ENCODE measurements at places on chromosomes 16 and 17.

GRCh38 chr17:13521784-13522183, 79.9 kb downstream of the HS3ST3A1 start:
- no peak for DNase-seq

- no peak for DNase-seq
Observed at GRCh38 chr17:78715000-78715771, 66.9 kb downstream of the CYTH1 start.

- no peak for DNase-seq
Observed at GRCh38 chr17:29461483-29462206, 71.5 kb downstream of the TAOK1 start.

- DNase-seq = no peak
Observed at GRCh38 chr16:80028581-80029380, 428.2 kb upstream of the MAF start.

- no peak for DNase-seq
Observed at GRCh38 chr17:75773808-75774470, 8.9 kb upstream of the GALK1 start.

DNA sequence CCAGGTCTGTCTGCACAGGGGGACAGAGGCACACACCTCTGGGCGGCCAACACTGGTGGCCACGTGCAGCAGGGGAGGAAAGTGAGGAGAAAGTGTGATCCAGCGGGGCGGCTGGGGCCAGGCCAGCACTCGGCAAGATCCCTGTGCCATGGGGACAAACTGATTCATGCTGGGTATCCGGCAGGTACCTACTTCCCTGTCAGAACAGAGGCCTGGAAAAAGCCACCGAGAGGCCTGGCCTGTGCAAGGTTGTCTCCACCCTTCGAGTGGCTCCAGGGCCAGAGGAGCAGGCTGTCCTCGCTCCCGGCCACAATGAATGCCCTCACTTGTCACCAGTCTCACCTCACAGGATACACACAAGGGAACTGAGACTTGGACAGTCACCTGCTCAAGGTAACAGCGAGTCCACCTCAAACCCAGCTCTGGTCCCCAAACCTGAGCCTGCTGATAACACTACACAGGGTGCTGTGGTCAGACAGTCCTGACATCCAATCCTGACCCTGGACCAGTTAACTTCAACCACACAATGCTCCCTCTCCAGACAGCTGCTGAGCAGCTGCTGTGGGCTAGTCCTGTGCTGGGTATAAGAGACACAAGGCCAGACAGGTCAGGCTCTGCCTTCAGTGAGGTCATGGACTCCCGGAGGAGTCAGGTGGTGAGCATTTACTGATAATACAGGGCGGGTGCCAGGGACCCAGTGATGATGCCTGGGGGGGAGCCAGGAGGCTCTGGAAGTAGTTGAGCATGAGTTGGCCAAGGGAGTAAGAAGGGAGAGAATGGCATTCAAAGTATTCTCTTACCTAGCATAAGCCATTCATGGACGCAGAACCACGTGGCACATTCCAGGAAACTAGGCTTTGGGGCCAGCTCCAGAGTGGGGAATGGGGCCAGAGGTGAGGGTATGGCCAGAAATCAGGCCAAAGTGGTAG, 53.0 kb downstream of the VAC14 start:
- DNase-seq = no peak

GRCh38 chr16:58638148-58639036, 8.8 kb upstream of the CNOT1 start:
- peak; percentile 52 for DNase-seq

- no peak for DNase-seq
Observed at GRCh38 chr17:7017827-7018200, 5.0 kb upstream of the BCL6B start.

DNA sequence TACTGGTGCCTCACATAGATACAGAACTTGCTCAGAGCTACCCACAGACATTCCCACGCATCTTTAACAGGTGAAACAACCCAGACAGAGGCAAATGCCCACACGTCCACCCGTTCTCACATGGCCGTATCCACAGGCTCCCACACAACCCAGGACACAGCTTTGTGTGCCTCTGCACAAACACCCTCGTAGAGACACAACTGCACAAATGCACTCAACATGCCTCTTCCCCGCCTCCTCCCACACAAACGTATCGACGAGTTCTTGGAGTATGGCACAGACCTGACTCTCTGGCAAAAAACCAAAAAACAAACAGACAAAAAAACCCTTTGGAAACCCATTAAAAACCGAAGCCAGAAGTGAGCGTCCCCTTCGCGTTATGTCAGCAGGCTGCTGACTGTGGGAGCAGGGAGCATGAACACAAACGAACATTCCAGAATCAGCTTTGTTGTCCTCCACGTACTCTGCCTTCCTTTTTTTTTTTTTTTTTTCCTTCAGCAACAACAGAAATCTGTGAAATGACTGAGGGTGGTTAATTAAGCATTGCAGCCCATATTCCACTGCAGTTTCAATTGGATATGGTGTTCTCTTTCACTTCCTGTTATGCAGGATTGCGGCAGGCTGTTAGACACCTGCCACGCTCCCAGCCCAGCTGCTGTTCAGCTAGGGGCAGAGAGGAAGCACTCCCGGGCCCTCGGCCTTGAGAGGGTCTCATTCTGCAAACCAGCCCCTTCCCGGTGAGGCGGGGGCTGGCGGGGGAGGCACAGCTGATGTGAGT, 313.7 kb downstream of the MAF start:
- no peak for DNase-seq

GRCh38 chr17:8223356-8224126, 13.2 kb upstream of the AURKB start:
- no peak for DNase-seq

DNA sequence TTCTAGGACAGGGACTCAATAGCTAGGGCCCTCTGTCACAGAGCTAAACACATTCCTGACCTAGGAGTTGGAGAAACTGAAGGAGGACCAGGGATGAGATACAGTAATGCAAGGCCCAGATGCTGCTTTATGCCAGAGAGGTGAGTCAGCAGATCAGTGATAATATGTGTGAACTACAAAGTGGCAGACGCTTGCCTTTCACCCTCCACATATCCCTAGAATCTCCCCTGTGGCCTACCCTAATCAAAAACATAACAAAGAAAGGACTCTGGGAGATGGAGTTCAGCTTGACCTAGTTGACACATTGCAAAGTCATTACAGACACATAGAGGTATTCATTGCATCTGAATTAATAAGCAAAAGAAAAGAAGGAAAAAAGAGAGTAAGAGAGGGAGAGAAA, 417.6 kb upstream of the DYNLRB2 start:
- peak; percentile 27 for DNase-seq
